ENCODE measurements at places on chromosomes 4 and X.

DNA sequence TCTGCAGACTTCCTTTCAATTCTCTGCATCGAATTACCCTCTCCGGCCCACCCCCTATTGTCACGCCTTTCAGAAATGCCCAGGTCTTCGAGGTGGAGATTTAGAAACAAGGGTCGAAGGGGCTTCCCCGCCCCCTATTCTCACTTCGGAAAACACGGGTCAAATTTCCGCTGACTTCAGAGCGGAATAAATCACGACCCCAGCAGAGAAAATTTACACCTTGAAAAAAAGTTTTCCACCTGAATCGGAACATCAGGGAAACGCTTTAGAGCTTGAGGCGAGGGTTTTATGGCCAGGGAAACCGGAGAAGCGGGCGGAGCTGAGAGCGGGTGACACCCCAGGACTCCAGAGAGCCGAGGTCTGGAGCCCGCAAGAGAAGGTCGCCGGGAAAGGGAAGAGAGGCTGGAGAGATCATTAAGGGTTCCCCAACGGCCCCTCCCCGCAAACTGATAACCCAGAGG is 1.6 kb downstream of the SHISA3 start:
- no peak for DNase-seq

DNA sequence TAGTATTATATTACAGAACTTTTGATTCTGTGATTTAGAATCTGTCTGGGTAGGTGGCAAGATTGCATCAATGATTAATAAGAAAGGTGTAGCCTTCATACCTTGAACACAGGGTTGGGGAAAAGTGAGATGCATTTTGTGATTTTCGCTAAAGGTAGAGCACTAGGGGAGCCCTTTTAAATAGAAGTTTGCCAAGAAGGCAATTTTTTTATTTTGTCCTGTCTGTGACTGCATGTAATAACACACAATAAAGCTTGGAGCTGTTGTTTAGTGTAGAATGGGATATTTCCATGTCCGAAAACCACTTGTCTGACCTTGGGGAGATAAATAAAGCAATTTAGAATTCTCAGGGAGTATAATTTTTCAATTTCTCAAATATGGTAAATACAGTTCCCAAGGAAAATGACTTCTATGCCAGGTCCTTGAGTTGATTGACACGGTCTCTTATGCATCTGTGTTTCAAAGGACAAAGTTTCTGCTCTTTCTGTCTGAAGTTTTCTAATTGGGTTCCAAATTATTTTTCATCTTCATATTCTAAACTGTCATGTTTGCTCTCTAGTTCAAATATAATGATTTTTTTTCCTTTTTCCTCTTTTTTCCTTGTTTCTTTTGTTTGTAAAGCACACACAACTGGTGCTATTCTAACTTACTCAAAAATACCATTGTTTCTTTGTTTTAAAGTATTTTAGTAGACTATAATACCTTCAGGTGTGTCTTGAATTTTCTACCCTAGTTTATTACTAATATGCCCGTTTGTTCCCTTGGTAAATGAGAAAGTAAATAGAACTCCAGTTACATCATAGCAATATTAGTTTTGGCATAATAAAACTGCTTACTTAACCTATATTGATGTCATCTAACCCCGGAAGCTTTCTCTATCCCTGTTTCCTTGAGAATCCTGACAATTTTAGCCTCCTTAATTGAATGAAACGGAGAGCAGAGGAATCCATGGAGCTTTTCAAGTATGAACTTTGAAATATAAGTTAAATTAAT is 87.8 kb upstream of the BMPR1B start:
- no peak for DNase-seq

- DNase-seq, result peak; percentile 57
These were observed 33.9 kb downstream of the RNF150 start for GRCh38 chr4:141099326-141099725.

DNA sequence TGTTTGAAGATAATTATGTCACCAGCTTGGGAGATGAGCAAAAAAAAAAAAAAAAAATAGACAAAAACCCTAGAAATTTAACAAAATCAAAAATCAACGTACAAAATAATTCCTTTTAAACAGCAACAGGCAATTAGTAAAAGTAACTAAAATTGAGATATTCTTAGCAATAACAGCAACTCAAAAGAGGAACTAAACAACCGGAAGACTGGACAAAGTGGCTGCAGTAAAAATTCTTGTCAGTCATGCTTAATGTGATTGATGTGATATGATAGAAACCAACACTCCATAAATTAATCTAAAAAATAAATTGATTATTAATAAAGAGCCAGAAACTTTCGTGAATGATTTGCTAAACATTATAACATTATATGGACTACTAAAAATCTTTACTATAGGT is 1534.6 kb upstream of the AGA start:
- DNase-seq, result no peak

DNA sequence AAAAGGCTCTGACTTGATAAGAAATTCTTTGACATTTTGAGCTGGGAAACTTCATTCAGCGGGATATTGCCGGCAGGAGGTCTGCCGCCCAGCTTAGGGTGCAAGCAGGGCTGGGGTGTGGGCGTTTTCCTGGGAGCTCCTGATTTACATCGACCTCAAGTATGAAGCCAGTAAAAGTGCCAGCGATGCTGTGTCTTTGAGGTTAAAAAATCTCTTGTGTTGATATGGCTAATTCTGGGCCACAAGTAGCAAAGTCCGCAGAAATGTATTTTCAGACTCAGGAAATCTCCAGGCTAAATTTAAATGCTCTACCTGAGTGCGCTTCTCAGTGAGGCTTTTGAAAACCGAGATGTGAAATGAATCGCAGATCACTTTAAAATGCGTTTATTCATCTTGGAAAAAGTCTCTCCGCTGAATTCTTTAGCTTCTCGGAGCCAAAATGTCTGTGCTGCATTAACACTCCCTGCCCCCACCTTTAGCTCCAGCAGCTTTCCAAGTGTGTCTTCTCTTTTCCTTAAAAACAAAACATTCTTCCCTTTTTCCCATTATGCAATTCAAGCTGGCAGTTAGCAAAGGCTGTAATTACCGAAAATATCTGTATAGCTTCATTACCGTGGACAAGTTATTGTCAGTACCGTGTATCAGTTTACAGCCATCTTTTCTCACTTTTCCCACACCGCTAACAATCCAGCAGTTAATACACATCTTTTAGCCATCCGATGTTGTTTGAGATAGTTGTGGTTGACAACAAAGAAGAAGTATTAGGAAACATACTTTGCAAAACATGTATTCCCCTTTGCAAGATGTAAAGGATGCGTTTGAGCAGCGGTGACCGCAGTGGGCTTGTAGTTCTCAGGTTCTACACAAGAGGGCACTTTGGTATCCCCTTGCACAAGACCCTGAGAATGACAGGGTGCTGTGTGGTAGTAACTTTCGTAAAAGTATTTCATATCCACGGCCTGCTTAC is 136.0 kb upstream of the STX18 start:
- peak; percentile 56 for DNase-seq

- DNase-seq, result no peak
These were observed 358.6 kb downstream of the TEX13C start for GRCh38 chrX:125678258-125678657.

DNA sequence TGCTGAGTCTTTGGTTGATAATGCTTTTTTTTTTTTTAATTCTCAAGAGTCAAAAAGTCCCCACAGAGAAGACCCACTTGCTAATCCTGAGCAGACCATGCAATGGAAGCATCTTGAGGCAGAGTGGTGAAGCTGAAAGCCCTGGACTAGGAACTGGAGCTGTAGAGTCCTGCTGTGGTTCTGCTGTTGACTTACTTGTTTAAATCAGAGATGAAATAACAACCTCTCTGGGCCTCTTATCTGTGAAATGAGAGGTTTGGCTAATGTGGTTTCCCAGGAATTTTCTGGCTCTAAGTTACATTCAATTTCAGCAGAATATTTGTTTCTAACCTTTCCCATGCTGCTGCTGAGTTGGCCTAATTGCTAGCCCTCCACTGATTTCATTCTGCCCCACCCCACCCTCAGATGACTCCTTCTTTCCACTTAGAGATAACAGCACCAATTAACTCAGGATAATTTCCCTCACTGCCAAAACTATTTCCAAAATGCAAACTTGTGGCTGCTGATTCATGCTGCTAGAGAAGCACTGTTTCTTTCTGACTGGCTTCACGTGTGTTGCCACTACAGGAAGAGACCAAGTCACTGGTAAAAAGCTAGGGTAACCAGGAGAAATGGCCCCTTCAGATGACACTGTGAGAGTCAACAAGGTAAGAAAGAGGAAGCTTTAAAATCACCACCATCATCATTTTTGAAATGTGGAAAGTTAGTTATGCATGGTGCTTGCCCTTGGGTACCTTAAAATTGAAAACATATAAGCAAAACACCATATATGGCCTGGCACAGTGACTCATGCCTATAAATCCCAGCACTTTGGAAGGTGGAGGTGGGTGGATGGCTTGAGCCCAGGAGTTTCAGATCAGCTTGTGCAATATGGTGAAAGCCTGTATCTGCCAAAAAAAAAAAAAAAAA is 326.4 kb downstream of the DCHS2 start:
- DNase-seq, result peak; percentile 95

GRCh38 chrX:45447995-45448394 is 247.3 kb upstream of the DIPK2B start:
- no peak for DNase-seq

- peak; percentile 77 for DNase-seq
These were observed 17.7 kb downstream of the SLC10A6 start for GRCh38 chr4:86831262-86832130.

DNA sequence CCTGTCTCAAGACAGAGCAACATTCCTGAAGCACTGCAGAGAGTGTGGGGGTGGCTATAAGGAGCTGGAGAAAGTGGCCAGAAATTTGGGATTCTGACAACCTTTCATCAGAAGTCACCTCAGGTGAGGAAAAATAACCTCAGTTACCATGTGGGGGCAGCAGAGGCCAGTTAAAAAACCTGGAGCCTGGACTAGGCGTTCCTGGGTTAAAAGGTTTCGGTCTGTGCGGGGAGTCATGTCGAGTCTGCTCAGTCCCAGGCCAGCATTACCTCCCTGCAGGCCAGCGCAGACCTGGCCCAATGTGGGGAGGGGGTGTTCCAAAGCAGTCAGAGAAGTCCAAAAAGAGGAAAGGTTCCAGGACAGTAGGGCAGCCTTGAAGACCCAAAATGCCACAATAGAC is 10.9 kb upstream of the NALF2 start:
- DNase-seq, result peak; percentile 4

DNA sequence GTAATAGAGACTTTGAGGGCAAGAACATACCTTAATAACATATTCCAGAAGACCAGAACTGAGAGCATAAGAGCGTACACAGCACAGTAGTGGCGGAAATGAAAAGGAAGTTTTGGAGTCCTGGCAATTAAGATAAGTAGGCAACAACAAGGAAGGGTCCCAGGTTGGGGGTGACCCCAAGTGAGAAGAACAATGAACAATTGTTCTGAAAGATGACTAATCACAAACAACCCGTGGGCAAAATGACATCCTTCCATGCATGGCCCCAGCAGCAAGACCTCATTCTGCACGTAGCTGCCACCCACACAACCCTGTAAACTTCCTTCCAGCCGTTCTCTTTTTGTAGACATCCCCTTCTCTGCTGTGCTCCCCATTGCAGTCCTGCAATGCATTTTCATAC is 384.4 kb upstream of the PABPC4L start:
- no peak for DNase-seq

GRCh38 chrX:67610282-67610681 is 66.5 kb downstream of the AR start:
- DNase-seq, result no peak

DNA sequence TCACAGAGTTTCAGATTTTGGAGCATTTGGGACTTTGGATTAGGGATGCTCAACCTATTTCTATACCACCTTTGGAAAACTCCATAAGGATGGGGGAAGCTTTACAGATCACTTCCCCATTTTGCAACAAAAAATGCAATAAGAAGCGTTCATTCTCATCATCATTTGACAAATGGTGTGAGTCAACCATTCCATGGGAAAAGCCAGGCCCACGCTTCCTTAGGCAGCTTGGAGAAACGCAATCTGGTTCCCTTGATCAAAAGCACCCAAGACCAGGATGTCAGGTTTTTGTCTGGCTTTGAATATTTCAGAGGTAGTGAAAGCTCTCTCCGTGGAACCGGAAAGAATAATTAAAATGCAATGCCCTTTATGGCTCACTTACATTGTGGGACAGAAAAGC is 79.3 kb upstream of the C4orf50 start:
- DNase-seq, result no peak

GRCh38 chr4:41262198-41262597 is 5.5 kb downstream of the UCHL1 start:
- no peak for DNase-seq

DNA sequence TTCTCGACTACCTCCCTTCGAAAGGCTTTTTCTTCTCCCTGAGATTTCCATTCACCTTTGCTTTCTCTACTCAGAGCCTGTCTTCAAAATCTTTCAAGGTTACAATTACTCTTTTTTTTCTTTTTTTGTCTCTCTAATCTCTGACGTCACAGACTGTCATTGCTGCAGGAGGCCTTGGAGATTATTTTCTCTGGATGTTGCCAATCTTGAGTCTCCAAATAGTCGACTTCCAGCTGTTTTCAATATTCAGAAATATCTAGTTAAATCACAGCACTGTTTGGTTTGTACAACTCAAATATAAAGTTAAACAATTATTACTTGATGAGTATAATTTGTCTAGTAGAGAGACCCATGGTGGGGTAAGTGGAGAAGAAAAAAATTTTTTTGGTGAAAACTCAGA is 359.0 kb upstream of the BOD1L1 start:
- no peak for DNase-seq

GRCh38 chr4:183636923-183637322 is 22.1 kb downstream of the RWDD4 start:
- DNase-seq, result peak; percentile 23

DNA sequence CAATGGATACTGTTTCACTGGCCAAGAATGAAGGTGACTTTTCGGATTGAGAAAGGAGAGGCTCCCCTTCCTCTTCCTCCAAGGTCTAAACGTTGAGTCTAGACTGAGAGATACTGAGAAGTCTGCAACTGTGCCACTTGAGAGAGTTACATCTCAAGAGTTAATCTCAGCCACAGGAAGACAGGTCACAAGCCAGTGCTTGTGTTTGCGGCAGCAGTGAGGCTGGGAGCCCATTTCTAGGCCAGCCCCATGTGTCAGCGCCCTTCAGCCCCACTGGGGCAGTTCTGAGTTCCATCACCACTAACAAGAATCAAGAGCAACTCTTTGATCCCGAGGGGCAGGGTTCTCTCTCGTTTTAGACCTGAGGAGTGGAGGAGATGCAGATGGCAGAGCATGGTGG is 7.3 kb upstream of the SEC24D start:
- DNase-seq, result no peak

GRCh38 chr4:123749383-123749782 is 352.8 kb downstream of the SPRY1 start:
- DNase-seq, result peak; percentile 18

DNA sequence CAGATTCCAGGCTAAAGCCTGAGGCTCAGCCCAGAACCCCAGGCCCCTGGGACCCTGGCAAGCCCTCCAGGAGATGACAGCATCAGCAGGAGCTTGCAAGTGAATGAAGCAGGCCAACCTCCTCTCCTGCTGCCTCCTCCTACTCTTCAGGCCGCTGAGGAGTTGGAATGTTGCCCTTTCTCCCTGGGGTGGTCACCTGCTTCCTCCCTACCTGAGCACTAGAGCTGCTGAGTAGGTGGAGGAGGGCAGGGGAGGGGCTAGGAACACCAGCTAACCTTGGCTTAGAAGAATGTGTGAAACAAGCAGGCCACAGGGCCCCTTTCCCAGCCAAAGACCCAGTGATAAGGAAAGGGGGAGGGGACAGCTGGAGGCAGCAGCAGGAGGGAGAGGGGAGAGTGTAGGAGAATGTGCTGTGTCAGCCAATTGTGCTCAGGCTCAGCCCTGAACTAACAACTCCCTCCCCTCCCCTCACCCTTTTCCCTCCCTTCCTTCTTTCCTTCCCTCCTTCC is 58.0 kb downstream of the PJA1 start:
- no peak for DNase-seq
